ENCODE measurements at places on chromosomes 5 and 9.

GRCh38 chr9:1554081-1555035 is 460.8 kb upstream of the SMARCA2 start:
- DNase-seq, result no peak

- no peak for DNase-seq
Measured at GRCh38 chr9:114070188-114071103, 7.7 kb downstream of the AMBP start.

DNA sequence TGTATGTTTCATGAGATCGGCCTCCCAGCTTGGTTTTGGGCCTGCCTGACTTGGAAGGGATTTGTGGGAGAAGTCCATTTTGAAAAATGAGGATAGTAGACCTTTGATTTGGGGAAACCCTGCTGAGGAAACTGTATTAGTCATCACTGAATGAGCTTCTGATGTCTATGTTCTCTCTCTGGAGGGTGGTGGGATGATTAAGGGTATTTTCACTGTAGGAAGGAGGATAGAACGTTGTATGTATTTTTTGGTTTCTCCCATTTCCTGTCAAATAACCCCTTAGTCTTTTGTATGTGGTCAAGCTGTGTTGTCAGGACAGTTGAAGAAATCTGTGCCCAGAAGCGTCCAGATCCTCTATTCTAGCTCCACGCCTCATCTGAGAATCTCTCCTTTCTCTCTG is 151.9 kb downstream of the INSYN2B start:
- no peak for DNase-seq

DNA sequence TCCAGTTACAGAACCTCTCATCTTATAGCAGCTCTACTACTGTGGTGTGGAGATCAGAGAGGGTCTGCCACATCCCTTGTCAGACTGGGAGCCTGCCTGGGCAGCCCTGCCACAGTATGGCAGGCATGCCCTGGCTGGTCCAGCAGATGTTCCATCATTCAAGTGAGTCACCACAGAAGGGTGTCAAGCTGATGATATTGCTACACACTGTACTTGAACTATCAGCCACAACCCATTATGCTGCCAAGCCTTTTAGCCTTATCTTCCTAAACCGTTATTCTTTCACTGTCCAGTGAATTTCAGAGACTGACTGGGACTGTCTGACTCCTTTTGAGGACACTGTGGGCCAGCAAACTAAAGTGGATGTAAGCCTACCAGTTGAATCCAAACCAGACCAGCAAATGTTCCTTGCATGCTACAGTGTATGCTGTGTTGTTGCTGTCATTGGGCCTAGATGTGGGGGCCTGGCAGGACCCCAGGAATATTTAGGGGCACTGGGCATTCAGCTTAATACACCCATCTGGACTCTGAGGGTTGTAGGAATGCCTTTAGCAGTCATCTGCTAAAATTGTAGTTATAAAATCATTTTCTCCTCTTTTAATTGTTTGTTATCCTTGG is 202.6 kb downstream of the NR3C1 start:
- peak; percentile 77 for DNase-seq

DNA sequence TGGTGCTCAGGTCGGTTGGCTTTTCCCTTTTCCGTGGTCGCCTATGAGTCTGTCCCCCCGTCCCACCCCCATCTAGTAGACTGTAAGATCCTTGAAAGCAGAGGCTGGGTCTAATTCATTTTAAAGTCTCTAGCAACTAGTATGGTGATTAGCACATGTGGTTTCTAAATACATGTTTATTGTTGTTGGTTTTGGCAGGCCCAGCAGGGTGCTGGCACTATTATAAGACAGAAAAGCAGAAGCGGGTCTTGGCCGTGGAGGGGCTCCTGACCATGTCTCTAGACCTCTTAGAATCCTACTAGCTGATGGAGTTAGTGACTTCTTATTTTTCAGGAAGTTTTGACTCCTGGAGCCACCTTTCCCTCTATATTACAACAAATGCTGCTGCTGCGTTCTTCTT is 61.5 kb upstream of the TNFSF8 start:
- DNase-seq, result no peak

- DNase-seq, result peak; percentile 6
Measured at GRCh38 chr5:40518485-40518917, 161.2 kb upstream of the PTGER4 start.

DNA sequence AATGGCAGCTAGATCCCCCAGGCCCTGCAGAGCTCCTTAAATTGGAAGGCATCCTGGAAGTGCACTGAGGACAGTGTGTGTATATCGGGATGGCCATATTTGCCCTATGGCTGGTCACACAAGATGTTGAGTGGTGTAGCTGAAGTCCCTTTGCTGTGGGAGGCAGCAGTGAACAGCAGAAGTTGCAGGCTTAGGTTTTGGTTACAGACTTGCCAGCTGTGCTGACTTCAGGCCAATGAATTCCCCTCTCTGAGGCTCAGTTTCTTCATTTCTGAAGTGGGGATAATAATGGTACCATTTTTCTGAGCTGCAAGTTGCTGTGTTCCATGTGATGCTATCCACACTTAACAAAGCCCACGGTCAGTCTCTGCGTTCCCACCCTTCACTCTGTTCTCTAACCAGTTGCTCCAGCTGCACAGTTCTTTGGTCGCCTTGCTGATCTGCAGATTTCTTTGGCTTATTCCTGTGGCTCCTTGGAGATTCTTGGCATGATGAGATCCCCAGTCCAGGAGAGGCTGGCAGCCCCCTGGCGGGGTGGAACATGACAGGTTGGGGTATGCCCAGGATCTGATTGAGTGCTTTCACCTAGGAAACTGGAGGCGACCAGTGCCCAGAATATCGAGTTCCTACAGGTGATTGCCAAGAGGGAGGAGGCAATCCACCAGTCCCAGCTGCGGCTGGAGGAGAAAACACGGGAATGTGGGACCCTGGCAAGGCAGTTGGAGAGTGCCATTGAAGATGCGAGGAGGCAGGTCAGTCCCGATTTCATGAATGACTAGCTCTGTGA is 6.5 kb upstream of the GLE1 start:
- no peak for DNase-seq

GRCh38 chr5:138874771-138875551 is at the start of gene LRRTM2:
Gene LRRTM2 (minus strand): TSS chr5:138875335. CDS start chr5:138874911, 424 bp downstream.
- peak; percentile 91 for DNase-seq

GRCh38 chr5:2575292-2575691 is 176.2 kb downstream of the IRX2 start:
- DNase-seq, result no peak

- DNase-seq, result peak; percentile 97
Measured at GRCh38 chr9:129145841-129146292, 32.2 kb downstream of the IER5L start.

DNA sequence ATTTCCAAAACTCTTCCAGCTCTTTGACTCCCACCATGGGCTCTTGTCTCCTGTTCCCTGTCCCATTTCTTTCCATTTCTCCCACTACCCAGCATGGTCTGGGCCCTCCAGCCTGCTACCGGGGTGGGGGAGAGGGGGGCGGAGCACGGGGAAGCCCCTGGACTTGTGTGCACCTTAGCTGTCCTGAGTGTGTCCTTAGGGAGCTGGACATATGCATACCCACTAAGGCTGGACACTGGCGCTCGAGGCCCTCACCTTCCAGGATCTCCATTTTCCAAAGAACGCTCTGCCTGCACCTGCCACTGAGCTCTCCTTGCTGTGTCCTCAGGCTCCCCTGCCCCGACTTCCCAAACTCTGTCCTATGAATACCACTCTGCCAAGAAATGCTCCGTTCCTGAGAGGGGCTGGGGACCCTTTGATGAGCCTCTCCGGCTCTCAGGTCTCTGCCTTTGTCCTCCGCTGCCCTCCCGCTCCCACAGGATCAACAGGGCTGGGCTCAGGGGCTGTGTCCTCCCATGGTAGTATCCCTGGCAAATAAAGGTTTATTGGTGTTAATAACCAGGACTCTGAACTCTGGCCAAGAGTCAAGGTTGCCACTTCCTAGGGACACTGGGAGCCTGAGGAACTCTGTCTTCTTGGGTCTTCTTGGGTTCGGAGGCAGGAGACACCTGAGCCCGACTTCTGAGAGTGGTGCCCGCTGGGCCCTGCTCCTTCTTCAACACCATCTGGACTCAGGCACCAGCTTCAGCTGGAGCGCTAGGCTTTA is 831 bp upstream of the SHROOM1 start:
- DNase-seq, result no peak

GRCh38 chr9:134439368-134439784 is 113.1 kb downstream of the RXRA start:
- DNase-seq, result no peak

- DNase-seq, result no peak
Measured at GRCh38 chr5:114447084-114447773, 85.4 kb downstream of the KCNN2 start.

DNA sequence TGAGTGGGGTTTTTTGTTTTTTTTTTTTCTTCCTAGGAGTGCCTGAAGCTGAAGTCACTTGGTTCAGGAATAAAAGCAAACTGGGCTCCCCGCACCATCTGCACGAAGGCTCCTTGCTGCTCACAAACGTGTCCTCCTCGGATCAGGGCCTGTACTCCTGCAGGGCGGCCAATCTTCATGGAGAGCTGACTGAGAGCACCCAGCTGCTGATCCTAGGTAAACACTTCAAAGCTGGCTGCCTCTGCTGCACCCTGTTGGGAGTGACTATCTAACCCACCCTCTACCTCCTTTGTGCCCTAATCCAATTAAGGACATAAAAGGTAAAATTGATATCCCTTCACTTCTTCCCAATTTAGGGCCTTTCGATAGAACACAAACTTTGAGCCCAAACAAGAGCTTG is 206.8 kb downstream of the SAXO1 start:
- DNase-seq, result no peak

GRCh38 chr9:137814436-137814835 is 63.1 kb upstream of the CACNA1B start:
- DNase-seq, result no peak

DNA sequence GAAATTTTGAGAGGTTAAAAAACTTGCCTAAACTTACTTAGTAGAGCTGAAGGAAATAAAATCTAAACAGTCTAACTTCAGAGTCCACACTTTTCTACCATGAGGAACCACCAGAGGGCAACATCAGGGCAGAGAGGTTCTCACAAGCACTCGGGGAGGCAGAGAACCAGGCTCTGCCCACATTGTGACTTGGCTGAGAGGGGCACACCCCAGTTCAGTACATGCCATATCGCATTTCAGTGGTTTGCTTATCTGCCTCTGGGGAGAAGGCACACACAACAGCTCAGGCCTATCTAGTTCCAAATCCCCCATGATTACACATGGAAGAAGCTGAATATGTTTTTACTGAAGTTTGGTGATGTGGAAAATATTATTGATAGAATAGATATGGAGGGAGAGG is 49.2 kb downstream of the EQTN start:
- peak; percentile 61 for DNase-seq

DNA sequence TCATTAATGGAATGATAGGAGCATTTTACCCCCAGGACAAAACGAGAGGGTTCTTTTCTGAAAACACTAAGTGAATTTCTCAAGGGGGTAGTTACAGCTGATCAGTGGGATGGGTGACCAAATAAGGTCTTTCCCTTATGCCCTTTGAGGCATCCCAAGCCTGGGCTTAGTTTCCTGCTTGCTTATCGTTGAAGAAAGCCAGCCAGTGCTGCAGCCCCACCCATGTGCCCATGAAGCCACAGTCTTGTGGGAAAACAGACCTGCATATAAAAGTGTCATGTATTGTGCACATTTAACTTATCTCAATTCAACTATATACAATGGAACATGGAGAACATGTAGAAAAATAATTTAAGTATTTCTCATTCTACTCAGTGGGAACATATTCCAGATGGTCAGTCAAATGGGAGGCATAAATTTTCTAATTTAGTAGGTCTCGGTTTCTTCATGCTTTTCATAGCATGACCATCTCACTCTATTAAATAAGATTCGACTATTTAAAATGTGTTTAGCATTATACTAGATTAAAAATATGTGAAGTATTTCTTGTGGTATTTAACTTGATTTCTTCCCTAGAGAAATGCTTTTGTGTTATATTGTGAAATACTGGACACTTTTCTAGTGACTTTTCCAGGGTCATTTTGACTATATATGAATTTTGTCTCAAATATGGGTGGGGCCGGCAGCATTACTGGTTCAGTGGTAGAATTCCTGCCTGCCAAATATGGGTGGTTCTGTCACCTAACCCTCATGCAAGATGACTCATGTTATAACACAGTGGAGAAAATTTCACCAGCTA is 189.7 kb upstream of the SGCD start:
- DNase-seq, result peak; percentile 15

- no peak for DNase-seq
Measured at GRCh38 chr9:35705836-35706430, 16.2 kb upstream of the TPM2 start.

- no peak for DNase-seq
Measured at GRCh38 chr5:102216678-102217077, 79.4 kb downstream of the SLCO4C1 start.

GRCh38 chr9:79765466-79765865 is 193.7 kb downstream of the TLE4 start:
- DNase-seq, result peak; percentile 93

DNA sequence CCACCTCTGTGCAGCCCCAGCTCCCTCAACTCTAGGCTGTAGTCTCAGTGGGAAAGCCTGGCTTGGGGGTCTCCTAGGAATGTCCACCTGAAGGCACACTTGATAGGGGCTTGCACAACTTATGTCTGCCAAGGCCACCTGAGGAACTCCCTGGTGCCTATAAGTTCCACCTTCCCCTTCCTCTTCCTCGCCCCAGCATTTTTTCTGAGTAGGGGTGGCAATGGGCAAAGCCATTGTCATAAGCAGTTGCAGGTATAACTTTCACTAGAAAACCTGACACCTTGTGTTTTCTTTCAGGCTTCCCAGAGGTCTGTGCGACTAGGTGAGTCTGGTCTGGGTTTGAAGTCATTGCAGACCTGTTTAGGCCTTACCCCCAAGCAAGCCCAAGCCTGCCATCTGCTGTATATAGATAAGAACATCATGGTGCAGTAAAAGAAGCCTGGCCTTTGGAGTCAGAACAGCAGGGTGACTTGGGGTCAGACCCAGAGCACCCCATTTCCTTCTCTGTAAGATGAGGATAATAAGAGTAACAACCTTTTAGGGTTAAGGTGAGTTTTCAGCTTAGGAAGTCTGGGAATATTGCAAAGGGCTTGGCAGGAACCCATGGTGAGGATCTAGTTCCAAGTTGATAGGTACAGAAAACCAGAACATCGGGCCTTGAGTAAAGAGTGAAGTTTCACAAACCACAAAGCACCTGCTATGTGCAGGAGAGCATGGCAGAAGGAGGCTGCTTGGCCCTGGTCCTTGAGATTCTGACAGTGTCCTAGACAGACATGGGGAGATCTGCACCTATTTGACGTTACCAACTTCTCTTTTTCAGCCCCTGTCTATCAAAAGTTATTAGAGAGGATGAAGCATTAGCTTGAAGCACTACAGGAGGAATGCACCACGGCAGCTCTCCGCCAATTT is 33.8 kb downstream of the TGFBI start:
- DNase-seq, result peak; percentile 49

GRCh38 chr5:4511996-4512656 is 628.0 kb upstream of the ADAMTS16 start:
- DNase-seq, result peak; percentile 33

GRCh38 chr9:28866951-28867350 is 1293.7 kb upstream of the C9orf72 start:
- no peak for DNase-seq

- no peak for DNase-seq
Measured at GRCh38 chr5:78985116-78985724, at the start of gene ARSB. Gene ARSB (minus strand): TSS chr5:78985310. CDS start chr5:78985248, 62 bp downstream.

DNA sequence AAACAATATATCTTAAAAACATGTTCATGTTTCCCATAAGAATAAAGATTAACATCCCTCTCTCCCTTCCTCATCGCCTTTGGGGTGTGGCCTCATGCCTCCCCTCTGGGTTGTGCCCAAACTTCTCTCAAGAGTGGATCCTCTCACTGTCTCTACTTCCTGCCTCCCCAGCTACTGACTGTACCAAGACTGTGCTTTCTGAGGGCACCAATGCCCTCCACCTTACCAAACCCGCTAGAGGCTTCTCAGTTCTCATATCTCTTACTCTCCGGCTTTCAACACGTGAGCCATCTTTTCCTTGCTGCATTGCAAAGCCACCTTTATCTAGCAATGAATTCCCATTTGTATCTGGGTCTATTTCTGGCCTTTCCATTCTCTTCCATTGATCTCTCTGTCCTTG is 34.4 kb upstream of the KCNIP1 start:
- no peak for DNase-seq

Data from astrocyte of the hippocampus (primary cell).